Mesothelial cell of epicardium (in vitro differentiated cells): ENCODE measurements at places on chromosomes 3 and 15.
A peak's percentile ranks its signal among the peaks of the same experiment; 100 is the strongest.

DNA sequence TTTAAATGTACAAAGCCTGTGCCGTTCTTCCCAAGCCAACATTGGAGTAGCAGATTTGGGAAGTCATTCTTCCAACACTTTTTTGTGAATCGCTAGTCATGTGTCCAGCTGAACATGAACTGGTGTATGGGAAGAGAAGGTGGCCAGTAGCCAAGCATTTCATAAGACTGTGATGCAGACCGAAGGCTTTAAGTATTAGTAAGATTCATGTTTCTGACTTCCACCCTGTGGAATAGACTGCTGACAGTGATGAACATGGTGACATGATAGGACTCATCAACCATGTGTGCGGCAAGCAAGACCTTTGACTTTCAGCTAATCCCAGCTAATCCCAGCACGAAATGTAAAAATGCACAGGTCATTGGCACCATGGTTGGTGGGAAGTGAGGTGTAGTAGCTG is 48.3 kb upstream of the THSD4 start:
- H3K4me1 ChIP-seq = peaks cover 3% of the 10 kb centered on the region
- no peak for DNase-seq

DNA sequence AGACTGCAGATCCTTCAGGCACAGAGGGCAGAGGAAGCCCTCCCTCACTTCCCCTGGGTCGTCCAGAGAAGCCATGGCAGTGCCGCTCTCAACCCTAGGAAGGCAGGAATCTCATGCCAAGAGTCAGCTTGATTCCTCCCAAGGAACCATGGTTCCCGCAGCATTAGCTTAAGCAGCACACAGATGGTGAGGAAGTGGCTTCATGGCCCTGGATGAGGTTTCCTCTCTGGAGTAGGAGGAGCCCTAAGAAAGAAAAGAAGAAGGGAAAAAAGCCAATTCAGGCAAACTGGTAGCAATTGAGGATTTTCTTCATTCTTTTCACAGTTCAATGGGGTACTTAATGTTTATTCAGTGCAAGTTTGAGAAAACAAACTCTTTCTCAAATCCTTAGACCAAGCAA is 2.9 kb downstream of the RBSN start:
- DNase-seq = no peak
- no peak overlapping the region for H3K4me3 ChIP-seq
- peaks cover 23% of the 10 kb centered on the region for H3K4me1 ChIP-seq
- no peaks in the 10 kb centered on the region for H3K27me3 ChIP-seq
- H3K27ac ChIP-seq = no peak overlapping the region

DNA sequence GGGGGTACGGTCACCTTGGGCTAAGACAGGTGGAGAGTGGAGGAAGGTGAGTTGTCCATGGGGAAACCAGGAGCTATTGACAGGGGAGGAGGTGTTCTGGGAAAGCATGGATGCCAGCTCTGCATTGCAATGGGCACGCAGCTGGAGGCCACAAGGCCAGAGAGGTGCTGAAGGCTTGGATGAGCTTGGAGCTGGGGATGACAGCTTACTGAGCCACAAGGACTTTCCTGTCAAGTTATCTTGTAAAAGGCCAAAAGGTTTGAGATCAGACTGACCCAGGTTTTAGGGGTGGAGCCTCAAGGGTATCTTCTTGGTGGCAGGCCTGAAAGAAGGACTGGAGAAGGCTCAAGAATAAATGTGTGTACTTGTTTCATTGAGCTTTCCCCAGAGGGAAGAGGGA is 115.2 kb downstream of the ASB7 start:
- H3K36me3 ChIP-seq = no peaks in the 10 kb centered on the region
- no peak for DNase-seq
- peaks cover 2% of the 10 kb centered on the region for H3K27me3 ChIP-seq
- H3K4me3 ChIP-seq = no peak overlapping the region

DNA sequence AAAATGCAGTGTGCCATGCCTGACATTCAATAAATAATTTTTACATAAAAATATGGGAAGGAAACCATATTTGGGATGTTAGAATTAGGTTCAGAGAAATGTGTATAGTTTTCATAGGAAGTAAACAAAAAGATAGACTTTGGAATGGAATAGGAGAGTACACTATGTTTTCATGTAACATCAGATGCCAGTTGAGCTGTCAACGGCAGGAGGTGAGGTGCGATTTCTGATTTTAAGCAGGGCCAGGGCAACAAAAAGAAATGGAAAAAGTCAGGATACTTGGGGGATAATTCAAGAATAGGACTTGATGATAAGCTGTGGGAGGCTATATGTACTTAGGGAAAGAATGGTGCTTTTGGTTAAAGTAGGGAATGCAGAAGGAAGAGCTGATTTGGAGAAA is 639.5 kb downstream of the OTOL1 start:
- H3K27ac ChIP-seq = no peak overlapping the region
- no peaks in the 10 kb centered on the region for H3K36me3 ChIP-seq
- DNase-seq = no peak
- no peak overlapping the region for H3K4me3 ChIP-seq
- no peaks in the 10 kb centered on the region for H3K27me3 ChIP-seq

GRCh38 chr3:61808999-61809398 is 247.6 kb downstream of the PTPRG start:
- no peak overlapping the region for H3K4me3 ChIP-seq
- H3K27ac ChIP-seq = no peak overlapping the region
- no peak for DNase-seq
- H3K4me1 ChIP-seq = peaks cover 48% of the 10 kb centered on the region

DNA sequence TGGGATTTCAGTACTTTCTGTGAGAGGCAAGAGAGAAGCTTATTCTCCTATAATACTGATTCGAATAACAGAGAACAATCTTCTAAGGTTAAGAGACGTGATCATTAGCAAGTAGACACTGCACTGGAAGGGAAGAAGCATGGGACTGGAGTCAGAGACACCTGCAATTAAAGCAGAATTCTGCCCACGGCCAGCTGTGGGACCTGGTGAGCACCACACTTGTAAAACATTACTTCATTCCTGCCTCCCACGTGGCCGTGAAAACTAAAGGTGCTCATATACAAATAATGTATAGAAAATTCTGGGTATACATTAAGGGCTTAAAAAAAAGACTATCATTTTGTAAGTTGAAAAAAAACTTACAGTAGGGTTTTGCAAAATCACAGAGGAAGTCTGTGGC is 2.0 kb downstream of the TM2D3 start:
- H3K4me3 ChIP-seq = no peak overlapping the region
- DNase-seq = no peak
- H3K27me3 ChIP-seq = no peaks in the 10 kb centered on the region
- H3K4me1 ChIP-seq = peaks cover 12% of the 10 kb centered on the region
- H3K36me3 ChIP-seq = peaks cover 14% of the 10 kb centered on the region

DNA sequence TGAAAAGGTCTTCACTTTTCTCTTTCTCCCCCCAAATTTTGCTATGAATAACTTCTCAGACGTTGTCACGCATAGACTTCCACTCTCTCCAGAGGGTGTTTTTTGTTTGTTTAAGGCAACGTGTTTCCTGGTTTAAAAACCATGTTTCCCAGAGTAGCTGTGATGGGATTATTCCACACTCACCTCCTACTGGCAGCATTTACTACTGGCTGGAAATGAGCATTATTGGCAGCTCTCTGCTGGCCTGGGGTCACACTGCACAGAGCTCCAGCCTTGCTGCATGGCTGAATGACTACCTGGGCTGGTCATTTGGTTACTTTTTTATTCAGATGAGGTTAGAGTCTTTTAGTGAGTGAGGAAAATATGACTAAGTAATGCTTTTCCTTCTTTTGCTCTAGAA is 65.2 kb downstream of the RARB start:
- no peak overlapping the region for H3K4me3 ChIP-seq
- H3K36me3 ChIP-seq = peaks cover 56% of the 10 kb centered on the region
- H3K27ac ChIP-seq = peak overlapping the region; percentile 41
- H3K4me1 ChIP-seq = peaks cover 53% of the 10 kb centered on the region
- no peak for DNase-seq

DNA sequence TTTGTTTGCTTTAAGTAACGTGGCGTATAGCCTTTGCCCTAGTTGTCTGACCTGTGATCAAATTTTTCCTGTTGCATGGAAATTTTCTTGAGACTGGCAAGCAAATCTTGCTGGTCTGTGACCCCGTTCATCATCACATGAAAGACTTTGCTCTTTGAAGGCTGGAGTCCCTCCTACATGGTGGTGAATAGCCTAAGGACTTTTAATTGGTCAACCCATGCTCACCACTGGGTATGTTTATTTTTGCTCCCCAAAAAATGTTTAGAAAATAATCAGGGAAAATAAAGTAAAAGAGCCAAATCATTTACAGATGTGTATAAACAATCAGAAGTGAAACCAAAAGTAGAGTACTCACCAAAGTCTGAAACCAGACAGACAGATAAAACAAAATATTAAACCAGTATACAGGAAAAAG is 1075.3 kb upstream of the ALCAM start:
- peak overlapping the region; percentile 13 for H3K27ac ChIP-seq
- no peaks in the 10 kb centered on the region for H3K36me3 ChIP-seq
- H3K27me3 ChIP-seq = no peaks in the 10 kb centered on the region
- H3K4me3 ChIP-seq = no peak overlapping the region

DNA sequence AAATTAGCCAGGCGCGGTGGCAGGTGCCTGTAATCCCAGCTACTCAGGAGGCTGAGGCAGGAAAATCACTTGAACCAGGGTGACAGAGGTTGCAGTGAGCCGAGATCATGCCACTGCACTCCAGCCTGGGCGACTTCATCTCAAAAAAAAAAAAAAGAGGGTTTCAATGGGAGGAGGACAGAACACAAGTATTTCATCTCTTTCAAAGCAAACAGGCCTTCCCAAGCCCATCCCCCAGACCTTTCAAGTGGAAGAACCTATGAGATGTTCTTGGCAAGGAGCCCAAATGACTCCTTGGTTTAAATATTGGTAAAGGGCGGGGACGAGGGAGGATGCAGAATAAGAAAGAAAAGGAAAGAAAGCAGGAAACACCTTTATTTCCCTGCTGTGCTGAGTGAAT is 62.2 kb upstream of the MCF2L2 start:
- H3K4me1 ChIP-seq = peaks cover 58% of the 10 kb centered on the region
- H3K36me3 ChIP-seq = no peaks in the 10 kb centered on the region
- peak overlapping the region; percentile 55 for H3K27ac ChIP-seq
- no peaks in the 10 kb centered on the region for H3K27me3 ChIP-seq
- no peak overlapping the region for H3K4me3 ChIP-seq

GRCh38 chr15:31373096-31373865 is 46.6 kb downstream of the KLF13 start:
- H3K27me3 ChIP-seq = no peaks in the 10 kb centered on the region
- no peak for DNase-seq
- H3K4me3 ChIP-seq = no peak overlapping the region
- no peak overlapping the region for H3K27ac ChIP-seq

- DNase-seq = no peak
- H3K36me3 ChIP-seq = peaks cover 17% of the 10 kb centered on the region
- peaks cover 34% of the 10 kb centered on the region for H3K4me1 ChIP-seq
- H3K4me3 ChIP-seq = peak overlapping the region; percentile 31
- H3K27ac ChIP-seq = peak overlapping the region; percentile 64
Measured at GRCh38 chr3:48470286-48470685, 23.7 kb downstream of the ATRIP start.

GRCh38 chr15:73850228-73850627 is 23.1 kb upstream of the TBC1D21 start:
- no peaks in the 10 kb centered on the region for H3K36me3 ChIP-seq
- no peak overlapping the region for H3K27ac ChIP-seq
- no peak overlapping the region for H3K4me3 ChIP-seq
- H3K4me1 ChIP-seq = no peaks in the 10 kb centered on the region
- peaks cover 59% of the 10 kb centered on the region for H3K27me3 ChIP-seq
- DNase-seq = no peak
